Ascending aorta (tissue), 2 donors: ENCODE measurements at places on chromosomes 3 and 15.

GRCh38 chr3:13687517-13687943 lies 138.6 kb downstream of the FBLN2 start:
- H3K4me1 ChIP-seq = no peaks in the 10 kb centered on the region
- H3K36me3 ChIP-seq = no peaks in the 10 kb centered on the region

GRCh38 chr3:172800156-172800555 lies 49.6 kb downstream of the ECT2 start:
- H3K36me3 ChIP-seq = no peaks in the 10 kb centered on the region
- H3K27me3 ChIP-seq = no peaks in the 10 kb centered on the region
- H3K27ac ChIP-seq = no peak overlapping the region
- no peaks in the 10 kb centered on the region for H3K4me1 ChIP-seq
- DNase-seq = no peak

- no peaks in the 10 kb centered on the region for H3K27me3 ChIP-seq
- no peaks in the 10 kb centered on the region for H3K4me1 ChIP-seq
- DNase-seq = no peak
- H3K4me3 ChIP-seq = peak overlapping the region; percentile 64
- H3K27ac ChIP-seq = peak overlapping the region; percentile 84
Observed at GRCh38 chr3:160402221-160403027, 3.0 kb downstream of the SMC4 start.

- H3K27me3 ChIP-seq = no peaks in the 10 kb centered on the region
- H3K27ac ChIP-seq = no peak overlapping the region
- no peak overlapping the region for H3K4me3 ChIP-seq
- H3K4me1 ChIP-seq = peaks cover 7% of the 10 kb centered on the region
- DNase-seq = no peak
Observed at GRCh38 chr3:124766113-124767095, 36.2 kb downstream of the UMPS start.

DNA sequence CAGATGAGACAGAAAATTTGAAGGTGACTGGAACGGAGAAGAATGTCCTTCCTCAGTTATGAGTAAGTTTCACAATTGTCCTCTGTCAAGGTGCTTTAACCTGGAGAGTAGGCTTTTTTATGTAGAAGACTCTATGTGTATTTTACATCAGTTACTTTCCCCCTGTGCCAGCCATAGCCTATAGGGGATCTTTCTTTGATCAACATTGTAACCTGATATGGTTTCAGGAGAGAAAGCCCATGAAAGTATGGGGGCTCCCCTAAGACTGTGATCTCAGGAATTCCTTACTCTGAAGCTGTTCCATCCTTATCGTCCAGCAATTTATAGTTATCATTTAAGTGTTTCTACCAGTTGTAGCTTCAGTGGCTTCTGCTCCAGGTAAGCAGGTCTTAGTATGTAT lies 1076.3 kb upstream of the EPHA6 start:
- H3K4me1 ChIP-seq = no peaks in the 10 kb centered on the region
- H3K36me3 ChIP-seq = no peaks in the 10 kb centered on the region
- no peaks in the 10 kb centered on the region for H3K27me3 ChIP-seq
- no peak for DNase-seq
- H3K27ac ChIP-seq = no peak overlapping the region
